ENCODE measurements at places on chromosomes 13 and 19.
A peak's percentile ranks its signal among the peaks of the same experiment; 100 is the strongest.

GRCh38 chr19:49342291-49342721 is 7.1 kb downstream of the CD37 start:
- DNase-seq, result no peak

DNA sequence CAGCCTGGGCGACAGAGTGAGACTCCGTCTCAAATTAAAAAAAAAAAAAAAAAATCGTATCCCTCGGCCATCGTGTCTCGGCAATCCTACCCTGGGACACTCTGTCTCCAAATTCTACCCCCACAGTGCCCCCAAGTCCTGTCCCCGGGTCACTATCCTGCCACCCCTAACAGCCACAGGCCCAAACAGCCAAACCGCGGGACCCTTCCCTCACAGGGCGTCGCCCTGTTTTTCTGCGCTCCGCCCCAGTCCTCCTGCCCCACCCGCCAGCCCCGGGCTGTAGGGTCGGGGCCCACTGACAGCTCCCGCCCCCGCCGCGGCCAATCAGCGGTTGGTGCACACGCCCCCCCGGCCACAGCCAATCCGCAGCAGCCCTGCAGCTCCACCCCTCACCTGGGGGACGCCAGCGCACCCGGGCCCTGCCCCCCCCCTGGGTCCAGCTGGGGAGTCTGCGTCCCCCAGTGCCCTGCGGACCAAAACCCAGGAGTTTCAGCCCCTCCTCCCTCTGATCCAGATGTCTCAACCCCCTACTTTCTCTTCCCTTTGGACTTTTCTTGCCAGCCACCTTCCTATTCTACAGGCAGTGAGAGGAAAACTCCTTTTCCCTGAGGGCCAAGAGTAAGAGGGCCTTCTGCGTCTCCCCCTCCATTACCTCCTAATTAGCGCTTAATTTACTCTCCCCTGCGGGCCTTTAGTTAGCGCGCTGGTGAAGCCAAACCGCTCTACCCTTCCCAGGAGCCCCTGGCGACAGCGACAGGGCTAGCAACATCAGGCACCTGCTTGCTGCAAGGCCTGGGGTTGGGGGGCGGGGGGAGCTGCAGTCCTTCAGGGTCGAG is 1.5 kb upstream of the BCAT2 start:
- peak; percentile 74 for DNase-seq

GRCh38 chr19:39277598-39277997 is 9.4 kb downstream of the IFNL2 start:
- DNase-seq, result no peak

DNA sequence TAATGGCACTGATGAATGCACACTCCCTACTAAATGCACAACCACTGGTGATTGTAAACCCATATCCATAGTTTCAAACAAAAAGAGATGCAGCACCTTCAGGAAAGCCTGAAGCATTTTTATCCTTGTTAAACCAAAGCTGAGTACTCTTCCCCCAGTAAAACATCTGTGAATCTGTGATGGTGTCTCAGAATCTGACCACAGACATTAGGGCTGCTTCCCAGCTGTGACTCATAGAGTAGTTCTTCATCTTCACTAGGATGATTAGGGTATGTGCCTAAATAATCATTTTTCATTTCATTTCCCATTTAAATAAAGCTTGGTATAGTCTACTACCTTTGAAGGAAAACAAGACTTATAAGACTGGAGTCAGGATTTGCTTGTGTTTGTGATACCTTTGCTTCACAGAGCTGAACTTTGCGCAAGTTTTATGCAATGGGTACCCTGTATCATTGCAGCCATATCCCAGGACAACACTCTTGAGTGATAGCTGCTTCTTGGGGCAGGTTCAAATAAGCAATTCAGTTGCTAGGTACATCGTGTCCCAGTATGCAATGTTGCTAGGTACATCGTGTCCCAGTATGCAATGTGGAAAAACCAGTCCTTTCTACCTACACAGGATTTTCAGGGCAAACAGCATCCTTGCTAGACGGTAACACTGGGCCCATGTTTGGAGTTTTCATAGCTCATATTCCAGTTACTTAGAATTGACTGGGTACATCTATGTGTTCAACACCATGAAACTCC is 277.1 kb downstream of the IRS2 start:
- DNase-seq, result no peak

- no peak for DNase-seq
Observed at GRCh38 chr13:43830497-43830881, 43.7 kb upstream of the ENOX1 start.

DNA sequence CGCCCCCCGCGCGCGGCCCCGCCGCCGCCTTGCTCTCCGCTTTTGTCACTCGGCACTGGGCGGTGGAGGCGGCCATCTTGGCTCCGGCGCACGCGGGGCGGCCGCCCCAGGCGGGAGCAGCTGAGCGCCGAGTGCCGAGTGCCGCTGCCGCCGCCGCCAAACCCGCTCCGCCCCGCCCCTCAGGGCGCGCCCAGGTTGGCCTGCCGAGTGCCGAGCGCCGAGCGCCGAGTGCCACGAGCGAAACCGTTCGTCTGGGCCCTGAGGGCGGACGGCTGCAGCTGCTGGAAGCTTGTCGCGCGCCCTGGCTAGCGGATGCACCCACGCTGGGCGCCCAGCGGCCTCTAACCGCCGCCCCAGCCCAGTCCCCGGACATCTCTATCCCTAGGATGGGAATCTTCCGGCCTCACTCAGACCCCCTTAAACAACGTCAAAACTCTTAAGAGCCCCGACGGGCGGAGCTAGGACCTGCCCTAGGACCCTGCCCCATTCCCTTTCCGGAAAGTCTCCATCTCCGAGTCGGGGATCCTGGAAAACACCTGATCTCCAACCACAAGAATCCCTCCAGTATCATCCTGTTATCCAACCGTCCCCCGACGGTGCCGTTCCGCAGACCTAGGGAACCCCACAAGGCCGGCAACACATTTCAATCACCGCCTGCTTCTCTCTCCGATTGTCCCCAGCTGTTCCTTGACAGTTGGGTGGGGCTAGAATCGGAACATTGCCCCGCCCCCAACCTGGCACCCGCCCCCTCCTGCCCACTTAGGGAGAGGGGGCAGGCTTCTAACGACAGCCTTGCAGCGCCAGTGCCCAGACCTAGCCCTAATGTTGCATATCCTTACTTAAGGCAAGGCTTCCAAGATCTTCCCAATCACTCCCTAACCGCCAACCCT is 14.1 kb upstream of the AKAP8L start:
- DNase-seq, result peak; percentile 84

GRCh38 chr19:2942928-2943640 is 1.7 kb downstream of the ZNF77 start:
- DNase-seq, result no peak

GRCh38 chr13:38176664-38177063 is 173.0 kb upstream of the UFM1 start:
- no peak for DNase-seq

DNA sequence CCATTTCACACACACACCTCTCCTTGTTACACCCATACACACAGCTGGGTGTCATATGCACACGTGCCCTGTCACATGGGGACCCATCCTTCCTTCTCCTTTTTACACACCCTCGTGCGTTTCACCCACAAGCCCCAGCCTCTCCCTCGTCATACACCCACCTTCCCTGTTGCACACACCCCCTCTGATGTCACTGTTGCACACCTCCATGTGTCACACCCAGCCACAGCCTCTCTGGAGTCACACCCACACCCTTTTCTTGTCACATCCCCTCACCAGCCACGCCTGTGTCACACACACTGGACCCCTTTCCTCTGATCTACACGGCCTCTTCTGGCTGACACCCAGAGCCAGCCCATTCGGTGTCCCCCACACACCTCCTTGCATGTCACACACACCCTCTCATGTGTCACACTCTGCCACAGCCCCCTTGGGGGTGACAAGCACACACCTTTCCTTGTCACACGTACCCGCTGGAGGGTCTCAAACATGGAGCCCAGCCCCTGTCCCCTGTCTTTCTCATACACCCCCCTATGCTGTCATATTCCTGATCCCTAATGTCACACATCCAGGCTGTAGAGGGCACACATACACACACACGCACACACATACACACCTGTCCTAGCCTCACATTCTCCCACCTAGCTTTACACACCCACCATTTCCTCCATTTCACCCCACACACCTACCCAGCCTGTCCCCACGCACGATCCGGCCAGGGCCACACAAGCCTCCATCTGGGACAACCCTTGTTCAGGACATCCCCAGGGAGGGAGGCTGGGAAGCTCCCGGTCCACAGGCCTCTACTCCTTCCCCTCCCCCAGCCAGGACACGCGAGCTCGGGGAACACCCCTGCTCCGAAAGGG is 1.4 kb downstream of the NOVA2 start:
- DNase-seq, result no peak

DNA sequence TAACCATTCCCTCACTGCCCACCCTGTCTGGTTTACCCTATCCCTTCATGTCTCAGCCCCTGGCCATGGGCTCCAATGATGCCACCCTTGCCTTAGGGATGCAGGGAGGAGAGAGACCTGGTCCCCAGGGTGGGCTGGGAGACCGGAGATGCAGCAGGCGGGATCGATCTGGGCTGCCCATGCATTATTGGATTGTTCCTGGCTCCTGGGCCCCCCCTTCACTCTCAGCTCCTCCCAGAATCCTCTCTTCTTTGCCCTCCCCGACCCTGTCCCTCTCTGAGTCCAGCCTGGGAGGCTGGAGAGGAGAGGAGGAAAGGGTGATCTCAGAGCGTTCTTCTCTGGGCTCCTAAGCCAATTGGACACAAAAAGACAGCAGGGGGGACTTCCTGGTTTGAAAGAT is 5.8 kb downstream of the KASH5 start:
- DNase-seq, result no peak

- no peak for DNase-seq
Observed at GRCh38 chr19:46201454-46202310, 27.9 kb upstream of the IGFL1 start.

DNA sequence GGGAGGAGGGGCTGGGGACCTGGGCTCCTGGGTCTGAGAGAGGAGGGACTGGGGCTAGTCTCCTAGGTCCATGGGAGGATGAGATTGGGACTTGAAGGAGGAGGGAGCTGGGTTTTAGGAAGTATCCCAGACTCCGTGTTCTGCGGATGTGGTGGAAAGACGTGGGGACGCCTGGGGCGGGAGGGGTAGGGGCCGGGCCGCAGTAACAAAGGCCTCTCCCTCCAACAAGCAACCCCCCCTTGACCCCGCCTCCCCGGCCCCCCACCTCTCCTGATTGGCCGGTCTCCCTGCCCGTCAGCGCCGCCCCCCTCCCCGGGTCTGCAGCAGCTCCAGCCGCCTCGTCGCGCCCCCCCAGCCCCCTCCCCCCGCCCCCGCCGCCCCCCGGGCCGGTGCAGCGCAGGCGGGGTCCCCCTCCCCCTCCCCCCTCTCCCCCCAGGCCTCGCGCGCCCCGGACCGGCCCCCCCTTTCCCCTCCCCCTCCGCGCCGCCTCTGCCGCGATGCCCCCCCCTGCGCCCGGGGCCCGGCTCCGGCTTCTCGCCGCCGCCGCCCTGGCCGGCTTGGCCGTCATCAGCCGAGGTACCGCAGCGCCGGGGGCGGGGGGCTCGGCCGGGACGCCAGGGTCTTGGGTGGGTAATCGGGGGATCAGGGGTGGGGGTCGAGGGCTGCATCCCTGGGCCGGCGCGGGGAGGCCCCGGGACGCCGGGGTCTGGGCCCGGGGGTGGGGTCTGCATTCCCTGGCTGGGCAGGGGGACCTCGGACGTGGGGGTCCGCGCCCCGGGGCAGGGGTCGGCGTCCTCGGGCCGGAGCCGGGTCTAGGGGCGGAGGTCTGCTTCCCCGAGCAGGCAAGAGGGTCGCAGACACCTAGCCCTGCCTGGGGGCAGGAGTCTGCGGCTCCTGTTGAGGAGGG is at the start of gene IGLON5:
Gene IGLON5 (plus strand): TSS at position 294 of the 907 bp plus-strand sequence. CDS start 204 bp downstream, at position 498.
- no peak for DNase-seq

- DNase-seq, result no peak
Observed at GRCh38 chr19:1540365-1540925, 16.6 kb downstream of the PLK5 start.

DNA sequence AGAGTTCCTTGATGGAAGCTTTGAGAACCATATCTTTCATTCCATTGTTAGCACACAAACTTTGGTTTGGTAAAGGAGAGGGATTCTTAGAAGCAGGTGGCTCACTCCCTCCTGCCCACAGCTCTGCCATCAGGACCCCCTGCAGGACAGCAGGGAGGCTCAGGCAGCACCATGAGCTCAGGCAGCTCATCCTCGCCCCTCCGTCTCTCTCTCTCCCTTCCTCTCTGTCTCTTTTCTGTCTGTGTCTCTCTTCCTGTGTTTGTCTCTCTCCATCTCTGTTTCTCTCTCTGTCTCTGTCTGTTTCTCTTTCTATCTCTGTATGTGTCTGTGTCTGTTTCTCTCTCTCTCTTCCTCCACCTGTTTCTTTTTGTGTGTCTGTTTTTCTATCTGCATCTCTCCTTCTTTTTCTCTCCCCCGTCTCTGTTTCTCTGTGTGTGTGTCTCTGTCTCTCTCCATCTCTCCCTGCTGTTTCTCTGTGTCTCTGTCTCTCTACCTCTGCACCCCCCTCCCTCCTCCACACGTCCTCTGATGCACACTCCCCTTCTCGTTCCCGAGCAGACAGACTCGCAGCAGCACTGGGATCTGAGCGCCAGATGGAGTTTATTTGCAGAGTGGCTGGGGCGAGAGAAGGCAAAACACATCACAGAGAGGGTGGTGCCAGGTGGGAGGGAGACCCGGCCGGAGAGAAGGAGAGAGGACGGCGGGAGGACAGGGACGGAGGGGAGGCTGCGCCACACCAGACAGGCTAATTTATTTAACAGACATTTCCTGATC is 8.7 kb downstream of the SBK2 start:
- no peak for DNase-seq

DNA sequence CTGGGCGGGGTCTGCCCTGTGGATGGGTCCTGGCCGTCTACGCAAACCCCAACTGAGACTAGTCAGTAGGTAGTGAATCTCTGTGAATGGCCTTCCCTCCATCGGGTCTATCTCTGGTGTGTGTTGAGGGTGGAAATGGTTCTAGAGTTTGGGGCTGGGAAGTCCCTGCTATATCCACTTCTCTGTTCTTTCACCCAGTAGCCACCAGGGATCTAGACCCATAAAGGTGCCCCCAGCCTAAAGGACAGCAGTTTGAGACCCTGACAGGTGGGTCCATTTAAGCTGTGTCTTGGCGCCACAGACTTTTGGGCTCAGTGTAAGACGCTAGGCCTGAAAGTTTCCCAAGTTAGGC is 57.7 kb downstream of the ZNF568 start:
- DNase-seq, result no peak

DNA sequence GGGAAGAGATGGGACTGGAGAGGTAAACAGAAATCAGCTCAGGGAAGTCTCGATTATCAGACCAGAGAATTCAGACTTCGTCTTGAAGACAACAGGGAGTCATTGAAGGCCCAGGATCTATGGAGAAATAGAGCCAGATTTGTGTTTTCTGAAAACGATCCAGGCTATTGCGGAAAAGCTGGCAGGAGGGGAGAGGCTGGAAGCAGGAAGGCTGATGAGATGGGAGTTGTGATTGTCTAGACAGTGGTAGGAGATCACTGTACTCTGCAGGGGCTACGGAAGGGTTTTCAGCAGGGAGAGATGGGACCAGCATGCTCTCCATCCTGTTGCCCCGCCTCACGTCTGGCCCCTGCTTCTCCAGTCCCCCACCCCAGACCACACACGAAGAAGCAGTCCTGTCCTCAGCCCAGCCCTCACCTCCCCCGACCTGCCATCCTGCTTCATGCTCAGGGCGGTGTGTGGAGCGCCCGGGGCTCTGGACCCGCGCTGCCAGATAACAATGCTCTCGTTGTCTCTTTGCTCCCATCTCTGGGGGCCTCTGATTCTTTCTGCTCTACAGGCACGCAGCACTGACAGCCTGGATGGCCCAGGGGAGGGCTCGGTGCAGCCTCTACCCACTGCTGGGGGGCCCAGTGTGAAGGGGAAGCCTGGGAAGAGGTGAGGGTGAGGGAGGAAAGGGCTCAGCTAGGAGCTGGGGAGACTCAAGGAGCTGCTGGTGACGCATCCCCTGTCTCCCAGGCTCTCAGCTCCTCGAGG is 1.9 kb downstream of the ARHGAP33 start:
- DNase-seq, result no peak

GRCh38 chr13:30963791-30964190 is 31.3 kb downstream of the TEX26 start:
- no peak for DNase-seq

GRCh38 chr13:26759907-26760831 is at the start of gene GPR12:
TSS of gene GPR12 (minus strand) at chr13:26760786. CDS start at chr13:26759827, 959 bp downstream.
- no peak for DNase-seq

All from stimulated activated CD8-positive, alpha-beta memory T cell treated with anti-CD3 and anti-CD28 coated beads, Interleukin-7, amount 100 ng/mL, for 48 hours (primary cell).